ENCODE measurements at places on chromosomes 6 and 20.

DNA sequence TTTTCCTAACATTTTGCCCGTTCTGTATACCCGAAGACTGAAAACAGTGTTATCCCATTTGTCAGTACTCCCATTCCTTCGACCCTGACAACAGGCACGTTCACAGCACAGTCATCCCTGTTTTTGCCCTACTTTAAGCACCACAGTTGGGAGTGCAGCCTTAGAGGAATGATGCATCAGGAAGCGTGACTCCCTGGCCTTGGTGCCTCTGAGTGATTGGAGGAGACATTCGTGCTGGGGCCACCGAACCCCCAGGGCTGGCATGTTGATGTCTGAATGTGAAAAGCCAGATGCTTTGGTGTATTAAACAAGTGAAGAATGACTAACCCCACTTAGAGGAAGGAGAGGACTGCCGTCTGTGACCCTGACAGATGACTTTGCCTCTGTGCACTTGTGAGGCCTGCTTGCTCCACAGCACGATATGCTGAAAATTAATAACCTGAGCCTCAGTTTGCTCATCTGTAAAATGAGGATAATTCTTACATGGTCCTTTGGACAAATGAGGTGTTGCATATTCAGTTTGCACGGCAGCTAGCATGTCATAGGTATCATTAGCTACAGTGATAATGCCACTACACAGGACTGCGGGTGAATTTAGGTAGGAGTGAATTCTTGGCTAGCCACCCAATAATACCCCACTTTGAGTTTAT, 36.0 kb downstream of the STK35 start:
- no peak for DNase-seq

- no peak for DNase-seq
Measured at GRCh38 chr6:108446629-108447150, 114.0 kb upstream of the FOXO3 start.

- DNase-seq = no peak
Measured at GRCh38 chr6:154268486-154268885, 88.1 kb downstream of the IPCEF1 start.

GRCh38 chr6:81589465-81590313, 162.8 kb downstream of the TENT5A start:
- DNase-seq = no peak

GRCh38 chr6:11163932-11164331, 52.4 kb upstream of the ERVFRD-1 start:
- DNase-seq = no peak

DNA sequence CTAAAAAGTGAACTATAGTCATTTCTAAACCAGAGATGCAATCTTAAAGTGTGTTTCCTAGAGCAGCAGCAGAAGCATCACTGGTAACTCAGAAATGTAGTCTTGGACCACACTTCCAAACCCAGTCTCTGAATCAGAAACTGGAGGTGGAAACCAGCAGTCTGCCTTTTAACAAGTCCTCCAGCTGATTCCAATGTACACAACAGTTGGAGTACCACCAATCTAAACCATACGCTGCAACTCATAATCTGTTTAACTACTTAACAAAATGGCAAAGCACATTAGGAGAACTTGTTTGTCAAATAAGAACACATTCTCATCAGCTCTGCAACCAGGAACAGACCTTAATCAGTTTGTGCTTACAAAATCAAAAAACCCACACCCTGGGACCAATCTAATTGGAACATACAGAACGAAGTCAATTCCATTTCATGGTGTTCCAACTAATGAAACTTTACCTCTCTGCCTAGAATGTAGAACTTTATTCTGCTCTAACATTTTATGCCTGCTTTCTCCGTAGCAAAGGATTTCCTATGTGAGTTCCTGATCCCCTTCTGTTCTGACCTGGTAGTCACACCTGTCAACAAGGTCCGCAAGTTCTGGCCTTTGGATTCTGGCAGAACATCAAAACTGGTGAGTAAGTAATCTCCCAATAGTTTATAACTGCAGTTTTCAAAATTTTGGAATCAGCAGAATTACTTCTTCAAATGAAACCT, 390.4 kb downstream of the HTR1B start:
- DNase-seq = no peak

GRCh38 chr20:44447827-44448419, 27.8 kb upstream of the TTPAL start:
- no peak for DNase-seq

GRCh38 chr20:58023346-58023745, 205.1 kb downstream of the ANKRD60 start:
- no peak for DNase-seq

DNA sequence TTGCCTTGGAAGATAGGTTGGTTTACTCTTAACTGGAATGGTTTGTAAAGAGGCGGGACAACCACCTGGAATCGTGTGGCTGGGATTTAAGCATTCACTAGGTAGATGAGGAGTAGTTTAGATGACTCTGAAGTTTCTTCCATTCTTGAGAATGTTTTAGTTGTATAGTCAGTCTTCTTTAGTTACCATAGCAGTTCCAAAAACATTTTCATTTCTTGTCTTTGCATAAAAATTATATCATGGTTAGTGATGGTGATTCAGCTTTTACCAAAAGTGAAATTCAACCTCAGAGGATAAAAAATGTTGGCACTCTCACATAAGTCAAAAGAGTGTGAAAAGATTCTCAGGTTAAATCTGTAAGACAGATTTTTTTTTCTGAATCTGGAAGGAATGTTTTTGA, 70.3 kb downstream of the SMAP1 start:
- DNase-seq = no peak

- DNase-seq = no peak
Measured at GRCh38 chr20:52637201-52637600, 335.0 kb upstream of the TSHZ2 start.

DNA sequence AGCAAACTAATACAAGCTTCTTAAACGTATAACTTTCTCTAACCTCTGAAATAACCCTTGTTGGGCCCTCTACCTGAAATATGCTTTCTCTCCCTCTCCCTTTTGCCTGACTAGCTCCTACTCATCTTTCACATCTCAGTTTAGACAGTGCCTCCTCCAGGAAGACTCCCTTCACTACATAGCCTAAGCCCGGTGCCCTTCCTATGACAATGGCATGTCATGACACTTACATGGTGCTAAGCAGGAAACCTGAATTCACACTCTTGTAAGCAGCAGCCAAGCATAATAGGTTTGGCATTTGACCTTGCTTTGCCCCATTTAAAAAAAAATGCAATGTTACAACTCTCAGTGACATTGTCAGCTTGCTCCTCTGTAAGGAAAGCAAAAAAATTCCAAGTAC, 33.1 kb upstream of the FBXL4 start:
- no peak for DNase-seq

DNA sequence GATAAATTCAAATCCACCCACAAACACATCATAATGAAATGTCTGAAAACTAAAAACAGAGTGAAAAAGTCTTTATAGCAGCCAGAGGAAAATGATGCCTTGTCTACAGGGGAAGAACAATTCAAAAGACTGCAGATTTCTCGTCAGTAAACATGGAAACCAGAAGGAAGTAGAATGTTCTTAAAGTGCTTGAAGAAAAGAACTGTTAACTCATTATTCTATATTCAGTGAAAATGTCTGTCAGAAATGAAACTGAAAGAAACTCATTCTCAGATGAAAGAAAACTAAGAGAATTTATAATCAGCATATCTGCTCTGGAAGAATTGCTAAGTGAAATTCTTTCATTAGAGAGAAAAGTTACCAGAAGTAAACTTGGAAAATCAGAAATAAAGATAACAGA, 416.1 kb downstream of the TBC1D32 start:
- no peak for DNase-seq

- no peak for DNase-seq
Measured at GRCh38 chr6:78561015-78561414, 306.3 kb upstream of the IRAK1BP1 start.

- no peak for DNase-seq
Measured at GRCh38 chr6:12291839-12292604, 1.9 kb downstream of the EDN1 start.
